NCI-H748 treated with DMSO at 0.1 percent for 48 hours (cell line): ENCODE measurements at places on chromosomes 13 and 19.

DNA sequence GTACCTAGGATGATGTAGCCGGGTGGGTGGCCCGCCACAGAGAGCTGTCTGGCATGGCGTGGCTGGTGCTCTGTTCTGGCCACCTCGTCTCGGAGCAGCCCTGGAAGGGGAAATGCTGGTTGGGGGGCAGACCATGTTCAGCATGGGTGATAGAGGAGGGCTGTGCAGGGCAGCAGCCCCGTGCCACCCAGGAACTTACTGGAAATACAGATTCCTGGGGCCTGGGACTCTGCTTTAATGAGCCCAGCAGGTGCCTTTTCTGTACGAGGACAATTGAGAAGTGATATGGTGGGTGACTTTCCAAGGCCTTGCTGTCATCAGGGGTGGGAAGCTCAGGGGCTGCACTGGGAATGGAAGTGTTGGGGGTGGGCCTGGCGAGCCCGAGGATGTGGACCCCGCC is 24.7 kb downstream of the SMARCA4 start:
- no peak for DNase-seq

- no peak for DNase-seq
These were observed 27.3 kb downstream of the RUBCNL start for GRCh38 chr13:46359714-46360113.

GRCh38 chr19:43489310-43489709 is 15.2 kb downstream of the PHLDB3 start:
- DNase-seq: no peak

DNA sequence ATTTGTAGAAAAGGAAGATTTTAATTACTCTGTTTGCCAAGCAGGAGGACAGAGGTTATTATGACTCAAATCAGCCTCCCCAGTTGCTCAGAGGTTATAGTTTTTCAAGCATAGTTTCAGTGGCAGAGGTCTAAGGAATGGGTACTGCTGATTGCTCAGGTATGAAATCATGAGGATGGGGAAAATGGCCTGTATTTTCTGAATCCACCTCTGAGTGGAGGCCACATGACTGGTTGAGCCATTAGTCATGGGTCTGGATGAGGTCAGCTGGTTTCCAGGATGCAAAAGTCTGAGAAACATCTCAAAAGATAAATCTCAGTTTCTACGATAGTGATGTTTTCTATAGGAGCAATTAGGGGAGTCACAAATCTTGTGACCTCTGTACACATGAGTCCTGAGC is 62.8 kb upstream of the CEACAM8 start:
- no peak for DNase-seq

GRCh38 chr19:5211217-5211822 is 129.3 kb downstream of the PTPRS start:
- no peak for DNase-seq

DNA sequence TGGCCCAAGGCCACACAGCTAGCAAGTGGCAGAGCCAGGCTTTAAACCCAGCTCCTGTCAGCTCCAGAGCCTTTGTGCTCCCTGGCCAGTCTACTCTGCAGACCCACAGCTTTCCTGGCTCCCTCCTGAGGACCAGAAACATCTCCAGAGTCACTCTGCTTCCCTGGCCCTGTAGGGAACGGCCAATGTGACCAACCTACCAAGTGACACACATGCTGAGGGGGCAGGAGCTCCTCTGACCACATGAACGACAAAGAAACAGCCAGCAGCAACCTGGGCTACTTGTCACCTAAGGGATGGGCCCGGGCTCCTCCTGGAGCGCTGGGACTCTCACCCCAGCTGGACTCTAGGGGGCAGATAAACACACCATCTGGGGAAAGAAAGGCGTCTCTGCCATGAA is 19.3 kb downstream of the PEG3 start:
- no peak for DNase-seq
